ENCODE measurements at places on chromosomes 5 and 9.

DNA sequence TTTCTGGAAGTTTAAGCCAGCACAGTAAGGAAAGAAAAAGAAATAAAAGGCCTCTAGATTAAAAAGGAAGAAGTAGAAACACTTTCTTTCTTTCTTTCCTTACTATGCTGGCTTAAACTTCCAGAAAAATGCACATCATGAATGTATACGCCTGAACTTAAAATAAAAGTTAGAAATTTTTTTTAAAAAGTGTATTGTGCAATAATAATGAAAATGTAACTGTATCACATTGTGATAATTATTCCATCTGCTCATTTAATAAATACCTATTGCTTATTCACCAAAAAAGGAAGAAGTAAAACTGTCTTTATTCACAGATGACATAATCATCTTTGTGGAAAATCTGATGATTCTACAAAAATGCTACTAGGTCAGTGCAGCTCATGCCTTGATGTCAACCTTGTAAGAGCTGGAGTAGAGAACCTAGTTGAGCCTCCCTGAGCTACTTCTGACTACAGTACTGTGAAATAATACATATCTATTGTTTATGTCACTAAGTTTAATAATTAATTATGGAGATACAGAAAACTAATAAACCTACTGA lies 49.4 kb downstream of the MCTP1 start:
- DNase-seq: no peak

DNA sequence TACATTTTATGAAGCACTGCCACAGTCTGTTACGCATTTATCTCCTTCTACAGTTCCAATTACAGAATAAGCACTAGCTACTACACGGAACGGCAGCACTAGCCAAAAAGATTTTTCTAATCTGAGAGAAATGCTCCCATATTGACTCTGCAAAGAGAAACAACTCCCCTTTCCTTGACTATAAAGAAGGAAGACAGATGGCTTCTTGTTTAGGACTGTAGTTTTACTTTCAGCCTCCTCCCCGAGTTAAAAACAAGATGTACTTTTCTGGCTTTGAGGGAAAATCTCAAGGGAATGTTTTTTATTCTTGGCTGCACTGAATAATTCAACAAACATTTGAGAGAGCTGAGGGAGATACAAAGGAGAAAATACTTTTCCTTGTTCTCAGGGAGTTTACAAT lies 1.9 kb upstream of the SLC44A1 start:
- DNase-seq: no peak

GRCh38 chr5:73921741-73922140 lies 295.7 kb downstream of the ARHGEF28 start:
- DNase-seq: no peak

DNA sequence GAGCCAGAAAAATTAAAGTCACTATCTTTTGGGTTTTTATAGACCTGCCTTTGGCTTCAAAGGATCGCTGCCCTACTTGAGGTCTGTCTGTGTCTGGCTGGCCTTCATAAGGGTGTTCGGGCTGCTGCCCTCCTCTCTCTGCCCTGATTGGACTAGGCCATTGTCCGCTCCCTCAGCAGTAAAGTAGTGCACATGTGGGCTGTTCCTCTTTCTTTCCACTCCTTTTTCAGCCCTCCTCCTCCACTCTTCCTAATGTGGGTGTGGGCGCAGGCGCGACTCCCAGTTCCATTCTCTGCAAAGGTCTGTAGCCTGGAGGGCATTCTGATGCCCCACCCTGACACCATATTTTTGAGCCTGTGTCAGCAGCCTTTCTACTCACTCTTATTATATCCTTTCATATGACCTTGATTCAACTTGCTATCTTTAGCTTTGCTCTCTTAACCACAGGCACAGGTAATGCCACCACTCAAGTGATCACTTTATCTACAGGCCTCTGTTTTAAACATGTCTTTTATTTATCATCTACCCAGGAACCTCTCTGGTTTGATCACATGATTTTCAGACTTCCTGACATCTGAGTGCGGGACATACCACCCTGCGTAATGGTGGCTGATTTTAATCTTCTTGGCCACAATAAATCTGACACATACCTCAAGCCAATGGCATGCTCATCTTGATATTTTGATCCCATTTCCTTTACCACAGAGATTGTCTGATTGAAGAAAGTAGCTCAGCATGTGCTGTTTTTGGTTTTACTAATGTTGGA lies 144.5 kb downstream of the AOPEP start:
- DNase-seq: no peak

DNA sequence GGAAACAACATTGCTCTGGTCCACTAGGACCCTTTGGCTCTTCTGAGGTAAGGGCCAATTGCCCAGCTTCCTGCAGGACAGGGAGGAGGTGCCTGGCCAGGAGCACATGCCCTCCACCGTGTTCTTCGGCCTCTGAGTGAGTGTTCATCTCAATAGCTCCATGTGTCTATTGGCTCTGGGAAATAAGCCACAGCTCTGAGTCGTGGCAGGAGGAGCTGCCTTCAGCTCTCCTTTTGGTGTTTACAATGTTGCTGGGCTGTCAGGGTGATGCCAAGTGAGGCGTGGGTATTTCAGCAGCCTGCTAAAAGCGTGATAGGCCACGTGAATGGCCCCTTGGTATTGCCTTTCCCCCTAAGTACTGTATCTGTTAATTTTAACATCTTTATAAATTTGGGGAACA lies 26.6 kb downstream of the GADD45G start:
- DNase-seq: no peak

- DNase-seq: no peak
These were observed 31.2 kb downstream of the CDK7 start for GRCh38 chr5:69265931-69266330.
